ENCODE measurements at places on chromosomes 12 and 14.

GRCh38 chr14:103624860-103625259 lies 4.2 kb upstream of the KLC1 start:
- peak; percentile 86 for DNase-seq

- DNase-seq: no peak
Observed at GRCh38 chr12:112236386-112236785, 111.0 kb downstream of the TRAFD1 start.

DNA sequence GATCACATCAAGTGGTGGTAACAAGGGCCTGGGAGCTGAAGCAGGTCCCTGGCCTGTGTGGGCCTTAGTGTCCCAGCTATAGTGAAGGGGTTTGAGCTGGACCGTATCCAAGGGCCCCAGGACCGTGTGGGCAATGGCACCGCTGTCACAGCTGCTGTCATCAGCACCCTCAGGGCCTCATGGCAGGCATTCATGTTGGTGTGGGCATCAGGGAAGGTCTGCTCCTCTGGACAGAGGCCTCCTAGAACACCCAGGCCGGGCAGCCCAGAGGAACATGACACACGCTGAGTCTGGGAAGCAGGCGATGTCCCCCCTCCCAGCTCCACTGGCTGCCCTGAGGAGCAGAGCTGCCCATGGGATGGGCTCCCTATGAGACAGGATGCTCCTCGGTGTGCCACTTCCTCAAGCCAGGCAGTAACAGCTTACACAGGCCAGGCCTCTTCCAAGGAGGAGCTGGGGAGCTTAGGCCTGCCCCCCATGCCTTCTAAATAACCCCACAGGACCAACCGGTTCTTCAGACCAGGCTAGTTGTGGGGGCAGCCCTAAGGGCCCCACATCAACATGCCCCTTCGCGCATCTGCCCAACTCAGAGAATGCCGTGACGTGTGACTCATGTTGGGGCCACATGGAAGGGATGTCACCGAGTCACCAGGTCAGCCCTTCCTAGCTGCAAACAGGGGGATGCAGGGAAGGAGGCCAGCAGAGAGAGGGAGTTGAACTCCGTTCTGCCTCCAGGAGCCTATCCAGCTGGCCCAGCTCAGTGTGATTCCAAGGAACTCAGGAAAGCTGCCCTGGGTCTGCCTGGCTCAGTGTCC lies 80.4 kb downstream of the PITPNM2 start:
- no peak for DNase-seq

DNA sequence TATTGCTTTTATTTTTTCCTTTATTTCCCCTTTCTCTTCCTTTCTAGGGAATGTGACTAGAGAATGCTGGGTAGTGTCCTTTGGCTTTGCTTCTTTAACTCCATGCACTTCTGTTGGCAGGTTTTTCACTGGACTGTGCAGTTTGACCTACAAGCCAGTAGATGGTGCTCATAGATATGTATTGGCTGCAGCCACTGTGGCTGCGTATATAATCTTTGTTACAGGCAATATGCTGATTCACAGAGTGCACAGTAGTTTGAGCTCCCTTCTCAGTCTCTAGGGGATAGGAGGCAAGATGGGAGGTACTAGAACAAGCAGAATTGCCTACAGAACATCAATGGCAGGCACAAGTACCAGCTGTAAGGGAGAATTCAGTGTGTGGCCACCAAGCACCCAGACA lies 503.5 kb downstream of the LRFN5 start:
- peak; percentile 60 for DNase-seq

- no peak for DNase-seq
Observed at GRCh38 chr14:68958553-68958952, 20.5 kb downstream of the ACTN1 start.

- peak; percentile 49 for DNase-seq
Observed at GRCh38 chr12:98780261-98780660, 135.2 kb downstream of the APAF1 start.

DNA sequence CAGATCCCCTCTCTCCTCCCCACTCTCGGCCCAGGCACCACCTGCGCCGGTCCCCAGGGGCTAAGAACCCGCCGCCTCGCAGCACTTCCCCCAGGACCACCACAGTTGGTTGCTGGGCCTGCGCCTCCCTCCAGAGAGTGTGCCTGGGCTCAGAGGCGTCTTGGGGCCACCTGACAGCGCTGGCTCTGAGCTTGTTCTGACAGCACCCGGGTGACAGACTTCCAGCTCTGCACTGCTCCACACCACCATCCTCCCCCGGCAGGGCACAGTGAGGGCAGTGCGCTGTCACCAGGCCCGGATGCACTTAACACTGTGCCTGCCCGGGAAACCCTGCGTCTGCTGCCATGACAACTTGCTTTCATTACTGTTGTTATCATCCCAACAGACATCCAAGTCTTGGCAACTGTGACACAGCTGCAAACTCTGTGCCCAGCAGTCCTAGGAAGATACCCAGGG lies 6.6 kb downstream of the BRF1 start:
- peak; percentile 59 for DNase-seq

DNA sequence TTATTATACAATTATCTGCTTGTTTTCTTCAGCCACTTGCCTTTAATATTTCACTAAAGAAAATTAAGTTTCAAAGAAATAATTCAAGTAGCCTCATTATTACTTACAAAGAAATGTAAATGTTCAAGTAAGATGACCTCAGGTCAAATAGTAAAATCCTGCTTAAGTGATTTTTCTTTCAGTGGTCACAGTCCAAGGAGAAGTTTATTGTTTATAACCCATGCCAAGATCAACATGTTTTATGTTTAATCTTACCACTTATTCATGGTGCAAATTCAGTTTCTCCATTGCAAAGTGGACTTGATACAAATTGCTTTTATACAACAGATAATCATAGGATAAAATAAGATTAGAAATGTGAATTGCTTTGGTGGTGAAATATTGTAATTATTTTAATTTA lies 370.2 kb upstream of the FLRT2 start:
- no peak for DNase-seq

GRCh38 chr12:82015623-82016347 lies 256.6 kb upstream of the PPFIA2 start:
- DNase-seq: no peak

- DNase-seq: no peak
Observed at GRCh38 chr12:100337727-100338126, 19.1 kb upstream of the SLC17A8 start.

DNA sequence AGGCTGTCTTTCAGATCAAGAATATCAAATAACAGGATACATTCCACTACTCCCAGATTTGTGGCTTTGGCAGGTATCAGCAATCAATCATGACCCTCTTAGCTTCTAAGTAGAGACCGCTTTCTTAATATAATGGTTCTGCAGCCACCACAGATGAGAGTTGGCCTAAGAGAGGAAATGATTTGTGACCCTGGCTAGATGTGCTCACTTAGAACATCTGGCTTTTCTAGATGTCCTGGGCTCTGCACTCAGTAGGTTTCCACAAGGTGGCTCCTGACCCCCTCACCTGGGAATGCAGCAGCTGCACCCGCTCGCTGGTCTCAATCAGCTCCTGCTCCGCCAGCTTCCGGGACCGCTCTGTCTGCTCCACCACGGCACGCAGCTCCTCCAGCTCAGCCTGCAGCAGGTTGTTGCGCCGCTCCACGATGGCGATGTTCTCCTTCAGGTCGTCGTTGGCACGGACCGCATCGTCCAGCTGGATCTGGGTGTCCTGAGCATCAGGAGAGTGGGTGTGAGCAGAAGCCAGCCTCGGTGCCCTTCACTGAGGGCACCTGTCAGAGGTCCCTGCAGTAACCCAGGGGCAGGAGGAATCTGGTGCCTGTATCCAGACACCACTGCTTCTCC lies 8.9 kb downstream of the CMTM5 start:
- no peak for DNase-seq

- peak; percentile 57 for DNase-seq
Observed at GRCh38 chr12:53676656-53677015, 753 bp upstream of the ATP5MC2 start.

- no peak for DNase-seq
Observed at GRCh38 chr14:68694516-68695235, 98.2 kb downstream of the ZFP36L1 start.

- DNase-seq: peak; percentile 63
Observed at GRCh38 chr14:24430682-24431568, 1.2 kb downstream of the KHNYN start.

GRCh38 chr12:91687052-91688017 lies 458.3 kb downstream of the BTG1 start:
- peak; percentile 52 for DNase-seq

DNA sequence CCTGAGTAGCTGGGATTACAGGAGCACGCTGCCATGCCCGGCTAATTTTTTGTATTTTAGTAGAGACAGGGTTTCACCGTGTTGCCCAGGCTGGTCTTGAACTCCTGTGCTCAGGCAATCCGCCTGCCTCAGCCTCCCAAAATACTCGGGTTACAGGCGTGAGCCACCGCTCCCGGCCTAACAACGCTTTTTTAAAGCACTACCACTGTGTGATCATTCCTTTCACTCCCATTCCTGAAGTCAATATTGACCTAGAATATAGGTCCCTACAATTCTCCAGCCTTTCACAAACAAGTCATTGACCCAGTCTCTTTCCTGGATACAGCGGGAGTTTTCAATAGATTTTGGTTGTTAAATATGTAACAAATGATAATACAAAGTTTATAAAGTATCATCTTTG lies 62.8 kb downstream of the KIF21A start:
- DNase-seq: no peak

- peak; percentile 10 for DNase-seq
Observed at GRCh38 chr12:56900583-56900982, 33.6 kb downstream of the SDR9C7 start.

- DNase-seq: peak; percentile 51
Observed at GRCh38 chr14:73610687-73611086, 1.6 kb upstream of the ACOT6 start.

- no peak for DNase-seq
Observed at GRCh38 chr12:105774037-105774436, 364.7 kb downstream of the NUAK1 start.

DNA sequence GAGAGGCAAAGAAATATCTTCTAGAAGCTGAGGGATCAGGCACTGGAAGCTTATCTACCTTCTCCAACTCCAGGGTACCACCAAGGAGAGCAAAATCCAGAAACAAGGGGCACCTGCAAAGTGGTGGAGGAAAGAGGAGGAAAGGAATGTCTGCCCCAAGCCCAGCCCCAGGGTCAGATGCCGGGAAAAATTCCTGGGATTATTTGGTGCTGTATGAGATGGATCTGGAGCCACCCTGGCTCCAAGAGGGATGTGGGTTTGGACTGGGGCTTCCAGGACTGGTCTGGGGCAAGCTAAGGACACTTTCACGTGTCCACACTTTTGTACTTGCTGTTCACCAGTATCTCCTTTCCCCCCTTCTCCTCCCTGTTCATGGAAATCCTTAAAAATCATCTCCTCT lies 69.8 kb downstream of the DPF3 start:
- DNase-seq: peak; percentile 25

DNA sequence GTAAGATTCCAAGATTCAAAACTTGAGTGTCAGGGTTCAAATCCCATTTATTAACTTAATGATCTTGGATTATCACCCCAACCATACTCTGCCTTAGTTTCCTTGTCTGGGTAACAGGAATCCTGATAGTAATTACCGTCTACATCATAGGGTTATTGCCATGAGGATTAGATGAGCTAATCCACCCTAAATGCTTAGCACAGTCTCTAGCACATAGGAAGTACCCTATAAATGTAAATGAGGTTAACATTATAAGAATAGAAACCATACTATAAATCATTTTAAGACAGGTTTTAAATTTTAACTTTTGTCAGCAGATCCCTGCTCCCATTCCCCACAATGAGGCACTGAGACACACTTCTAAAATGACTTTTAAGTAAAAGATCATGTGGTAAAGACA lies 36.5 kb downstream of the DBX2 start:
- no peak for DNase-seq

- DNase-seq: no peak
Observed at GRCh38 chr12:17076028-17076744, 470.2 kb upstream of the LMO3 start.

GRCh38 chr12:55974308-55974730 lies 441 bp downstream of the RAB5B start:
- DNase-seq: peak; percentile 39

DNA sequence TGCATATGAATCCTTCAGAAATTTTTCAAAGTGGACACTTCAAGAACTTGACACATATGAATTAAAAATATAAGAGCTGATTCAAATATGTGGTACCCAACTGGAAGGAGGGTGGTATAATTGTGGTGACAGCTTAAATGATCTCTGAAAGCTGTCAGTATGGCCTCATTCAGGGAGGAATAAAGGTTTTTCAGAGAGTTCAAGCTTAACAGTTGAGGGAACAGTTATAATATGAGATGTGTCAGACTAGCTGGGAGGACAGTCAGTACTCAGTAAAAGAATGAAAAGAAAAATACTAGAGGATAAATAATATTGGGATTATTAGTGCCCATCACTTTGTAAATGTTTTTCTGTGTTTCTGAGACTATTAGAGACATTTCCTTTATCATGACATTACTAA lies 277.5 kb downstream of the RASSF9 start:
- DNase-seq: no peak

DNA sequence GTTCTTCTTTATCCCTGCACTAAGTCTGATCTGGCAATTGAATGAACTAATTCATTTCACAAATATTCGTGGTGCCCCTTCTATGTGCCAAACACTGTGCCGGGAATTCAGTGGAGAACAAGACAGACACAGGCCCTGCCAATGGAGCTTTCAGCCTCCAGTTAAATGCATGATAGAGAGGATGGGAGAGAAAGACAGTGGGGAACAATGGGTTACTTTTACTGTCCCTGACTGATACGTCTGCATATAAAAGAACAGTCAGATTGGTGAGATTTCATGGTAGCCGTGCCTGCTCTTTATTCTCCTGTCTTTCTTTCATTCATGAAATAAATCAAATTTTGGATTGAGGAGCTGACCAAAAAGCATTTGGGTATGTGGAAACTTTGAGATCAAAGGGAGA lies 78.5 kb downstream of the TMEM117 start:
- no peak for DNase-seq

- DNase-seq: peak; percentile 76
Observed at GRCh38 chr12:754851-755562, 2.6 kb downstream of the WNK1 start.

DNA sequence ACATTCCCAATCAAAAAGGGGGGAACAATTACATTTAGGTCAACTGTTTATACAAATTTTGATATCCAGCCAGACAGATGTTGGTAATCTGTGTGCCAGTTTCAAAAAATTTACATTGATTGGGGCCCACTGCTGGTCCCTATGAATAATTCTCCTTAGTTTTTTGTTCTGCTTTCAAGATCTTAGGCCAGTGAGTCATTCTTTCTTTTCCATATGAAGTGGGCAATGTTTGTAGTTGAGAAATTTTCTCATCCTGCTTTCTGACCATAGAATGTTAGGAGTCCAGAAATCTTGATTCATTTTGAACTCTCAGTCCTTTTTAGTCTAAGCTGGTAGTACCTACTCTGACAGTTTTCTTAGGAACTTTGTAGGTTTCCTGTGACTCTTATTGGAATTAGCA lies 244.3 kb downstream of the DIO2 start:
- DNase-seq: peak; percentile 27

- no peak for DNase-seq
Observed at GRCh38 chr14:74924061-74924460, 1.0 kb upstream of the RPS6KL1 start.

- no peak for DNase-seq
Observed at GRCh38 chr12:56374726-56375597, 12.3 kb upstream of the APOF start.

All from fibroblast of skin of back (primary cell).